Suprapubic skin (tissue), 4 donors: ENCODE measurements at places on chromosomes 12 and 14.

DNA sequence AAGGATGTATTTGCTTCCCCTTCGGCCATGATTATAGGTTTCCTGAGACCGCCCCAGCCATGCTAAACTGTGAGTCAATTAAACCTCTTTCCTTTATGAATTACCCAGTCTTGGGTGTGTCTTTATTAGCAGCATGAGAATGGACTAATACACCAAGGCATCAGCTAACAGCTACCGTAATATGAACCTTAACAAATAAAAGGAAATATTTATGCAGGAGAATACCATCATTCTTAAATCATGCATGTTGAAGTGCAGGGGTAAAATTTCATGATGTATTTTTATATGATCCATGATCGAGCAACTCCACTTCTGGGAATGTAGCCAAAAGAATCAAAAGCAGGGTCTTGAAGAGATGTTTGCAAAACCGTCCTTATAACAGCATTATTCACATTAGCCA lies 379.0 kb downstream of the NPAS3 start:
- DNase-seq, result no peak

DNA sequence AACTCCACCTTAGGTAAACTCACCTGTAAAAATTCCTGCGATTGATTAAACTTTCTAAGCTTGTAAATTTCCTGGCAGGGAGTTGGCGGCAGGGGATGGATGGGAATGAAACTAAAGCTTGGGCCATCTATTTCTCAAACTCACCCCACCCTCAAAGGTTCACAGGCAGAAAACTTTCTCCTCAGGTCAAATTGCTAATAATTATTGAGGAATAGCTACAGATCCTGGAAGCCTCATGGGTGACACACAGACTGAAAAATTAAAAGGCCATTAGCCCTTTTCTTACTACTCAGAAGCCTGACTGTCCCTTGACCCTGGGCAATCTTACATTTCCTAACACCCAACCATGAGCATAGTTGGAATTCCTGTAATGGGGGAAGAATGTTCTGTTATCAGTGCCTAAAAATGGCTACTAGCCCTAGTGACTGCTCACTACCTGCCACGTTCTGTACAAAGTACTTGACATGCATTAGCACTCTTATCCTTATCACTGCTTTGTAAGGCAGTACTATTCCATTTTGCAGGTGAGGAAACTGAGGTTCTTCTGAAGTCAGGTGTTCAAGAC lies 12.4 kb upstream of the SYNDIG1L start:
- no peak for DNase-seq

DNA sequence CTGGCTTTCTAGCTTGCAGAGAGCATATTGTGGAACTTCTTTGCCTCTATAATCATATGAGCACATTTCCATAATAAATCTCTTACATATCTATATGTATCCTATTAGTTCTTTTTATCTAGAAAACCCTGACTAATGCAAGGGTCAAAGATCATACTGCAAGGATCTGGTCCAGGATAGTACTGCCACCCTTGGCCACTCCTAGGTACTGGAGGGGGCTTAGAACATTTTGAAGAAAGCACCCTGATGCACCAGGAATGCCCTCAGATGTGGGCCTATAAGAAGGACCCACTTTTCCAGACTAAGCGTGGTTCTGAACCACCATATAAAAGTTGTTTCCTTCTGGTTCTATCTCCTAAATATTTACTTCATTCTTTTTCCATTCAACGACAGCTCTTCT lies 14.6 kb downstream of the ATXN7L3B start:
- no peak for DNase-seq

DNA sequence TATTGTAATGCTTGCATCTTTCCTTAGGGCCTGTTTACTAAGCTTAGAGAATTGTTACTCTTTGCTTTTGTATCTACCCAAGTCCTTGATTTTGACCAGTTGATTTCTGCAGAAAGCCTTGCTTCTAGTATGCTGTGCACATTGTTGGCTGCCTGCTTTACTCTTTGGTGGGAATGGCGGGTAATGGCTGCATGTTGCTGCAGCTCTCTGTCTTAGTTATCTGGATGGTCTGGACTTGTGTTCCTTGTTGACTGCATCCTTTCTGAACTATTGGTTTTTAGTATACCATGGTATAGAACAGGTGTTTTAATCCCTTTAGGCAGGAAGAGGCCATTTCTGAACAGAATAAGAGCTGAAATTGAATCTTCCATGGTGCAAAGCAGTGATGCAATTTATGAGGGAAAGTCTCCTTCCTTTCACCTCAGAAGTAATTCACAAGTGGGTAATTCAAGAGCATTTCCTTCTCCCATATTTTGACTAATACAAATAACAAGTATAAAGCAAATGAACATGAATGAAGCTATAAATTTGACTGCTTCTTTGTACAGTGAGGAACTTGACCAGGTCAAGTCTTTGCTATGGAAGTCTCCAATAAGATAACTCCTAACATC lies 466.4 kb downstream of the NPAS3 start:
- no peak for DNase-seq

GRCh38 chr14:95901054-95901453 lies 24.4 kb downstream of the TUNAR start:
- peak; percentile 3 for DNase-seq

DNA sequence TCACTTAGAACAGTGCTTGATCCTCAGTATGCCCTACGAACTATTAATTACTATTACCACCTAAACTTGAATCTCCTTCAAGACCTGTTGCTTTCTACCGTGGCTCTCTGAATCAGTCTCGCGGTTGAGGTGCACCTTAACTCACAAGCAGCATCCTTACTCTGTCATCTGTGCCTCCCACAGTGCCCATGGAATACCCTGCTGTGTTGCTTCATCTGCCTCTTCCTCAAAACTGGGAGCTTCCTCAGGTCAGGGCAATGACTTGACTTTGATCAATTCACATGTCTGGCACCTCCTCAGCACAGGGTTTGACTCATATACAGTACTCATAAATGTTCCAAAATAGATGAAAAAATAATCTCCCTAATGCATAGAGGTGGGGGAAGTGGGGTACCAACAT lies 305.9 kb downstream of the NUAK1 start:
- no peak for DNase-seq

DNA sequence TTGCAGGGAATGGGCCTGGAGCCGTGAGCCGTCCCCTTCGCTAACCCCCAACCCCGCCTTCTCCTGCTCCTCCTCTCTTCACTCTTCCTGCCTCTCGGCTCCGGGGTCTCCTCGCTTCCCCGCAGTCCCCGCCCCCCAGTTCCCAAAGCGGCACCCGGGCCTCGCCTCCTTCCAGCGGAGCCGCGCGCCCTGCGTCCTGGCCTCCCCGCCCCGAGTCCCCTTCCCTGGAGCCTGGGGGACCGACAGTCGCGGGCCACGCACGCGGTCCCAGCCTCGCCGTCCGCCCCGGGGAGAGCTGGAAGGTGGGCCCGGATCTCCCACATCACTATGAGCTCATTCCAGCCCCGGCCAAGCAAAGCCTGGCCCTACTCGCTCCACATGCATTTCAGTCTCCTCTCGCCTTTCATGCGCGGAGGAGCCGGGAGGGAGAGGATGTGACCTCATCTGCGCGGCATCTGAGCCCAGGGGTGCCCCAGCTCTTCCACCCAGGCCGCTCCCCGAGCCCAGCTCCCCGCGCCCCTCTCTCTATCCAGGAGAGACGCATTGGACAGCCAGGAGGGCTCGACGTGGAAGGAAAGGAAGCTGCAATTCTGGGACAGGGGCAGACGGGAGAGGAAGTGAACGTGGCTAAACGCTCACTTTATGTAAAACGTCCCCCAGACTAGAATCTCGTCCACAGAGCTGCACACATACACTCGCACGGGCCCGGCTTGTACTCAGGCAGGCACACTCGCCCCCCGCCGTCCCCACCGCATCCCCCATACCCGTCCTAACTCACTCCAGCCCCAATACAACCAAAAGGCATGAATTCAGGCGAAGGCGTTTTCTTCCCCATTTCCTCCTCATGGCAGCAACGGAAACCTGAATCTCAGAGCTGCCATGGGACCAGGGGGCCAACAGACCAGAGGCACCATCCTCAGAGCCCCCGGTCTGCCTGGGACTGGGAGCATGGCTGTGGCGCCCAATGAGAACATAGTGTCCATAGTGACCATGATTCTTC lies 108.7 kb upstream of the CCND2 start:
- no peak for DNase-seq

GRCh38 chr12:54159589-54159988 lies 29.2 kb downstream of the SMUG1 start:
- no peak for DNase-seq
